ENCODE measurements at places on chromosomes 16 and 17. TPM values are rescaled to one million over a fixed set of nuclear protein-coding genes. Genes with fewer than 3 reads are reported as not detected.
A peak's percentile ranks its signal among the peaks of the same experiment; 100 is the strongest.

Gene HS3ST3B1
- total RNA-seq: 5.8 TPM

Gene SGCA
- 2.6 TPM for total RNA-seq

Gene MCRIP1
- total RNA-seq: 49.6 TPM

Gene CLDN7
- total RNA-seq: 7.0 TPM

Gene CDYL2
- total RNA-seq: 5.9 TPM

Gene PHOSPHO1
- total RNA-seq: 0.60 TPM

Gene HSD17B1
- total RNA-seq: 8.7 TPM

Gene PYDC1
- not detected for total RNA-seq

Gene ASB16
- 0.19 TPM for total RNA-seq

Gene TMIGD1
- not detected for total RNA-seq

DNA sequence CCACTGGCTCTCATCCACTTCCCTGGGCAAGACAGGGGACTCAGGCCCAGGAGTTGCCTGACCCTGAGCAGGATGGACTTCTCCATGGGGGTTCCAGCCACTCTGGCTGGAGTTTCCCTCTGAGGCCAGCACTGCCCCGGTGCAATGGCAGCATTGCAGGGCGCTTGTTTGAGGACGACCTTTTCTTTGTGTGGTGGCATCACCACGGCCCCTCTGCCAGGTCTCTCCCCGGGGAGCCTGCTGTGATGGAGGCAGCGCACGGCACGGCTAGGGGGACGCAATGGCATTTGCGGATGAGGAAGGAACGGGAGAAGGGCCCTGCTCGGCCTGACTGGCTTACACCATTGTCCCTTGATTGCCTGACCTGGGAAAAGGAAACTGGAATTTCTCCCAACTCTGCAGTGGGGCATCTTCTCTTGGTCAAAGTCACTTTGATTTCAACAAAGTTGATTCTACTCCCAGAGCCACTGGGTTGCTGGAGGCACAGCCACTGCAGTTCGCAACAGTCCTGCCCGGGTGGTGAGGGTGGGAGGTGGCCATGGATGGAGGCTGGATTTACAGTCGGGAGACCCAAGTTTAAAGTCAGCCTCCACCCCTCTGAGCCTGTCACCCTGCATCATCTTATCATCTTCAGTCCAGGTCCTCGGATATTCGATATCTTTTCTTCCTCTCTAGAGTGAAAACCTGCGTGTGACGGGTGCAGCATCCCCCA, 82.9 kb upstream of the ZNF469 start:
- DNase-seq: no peak

DNA sequence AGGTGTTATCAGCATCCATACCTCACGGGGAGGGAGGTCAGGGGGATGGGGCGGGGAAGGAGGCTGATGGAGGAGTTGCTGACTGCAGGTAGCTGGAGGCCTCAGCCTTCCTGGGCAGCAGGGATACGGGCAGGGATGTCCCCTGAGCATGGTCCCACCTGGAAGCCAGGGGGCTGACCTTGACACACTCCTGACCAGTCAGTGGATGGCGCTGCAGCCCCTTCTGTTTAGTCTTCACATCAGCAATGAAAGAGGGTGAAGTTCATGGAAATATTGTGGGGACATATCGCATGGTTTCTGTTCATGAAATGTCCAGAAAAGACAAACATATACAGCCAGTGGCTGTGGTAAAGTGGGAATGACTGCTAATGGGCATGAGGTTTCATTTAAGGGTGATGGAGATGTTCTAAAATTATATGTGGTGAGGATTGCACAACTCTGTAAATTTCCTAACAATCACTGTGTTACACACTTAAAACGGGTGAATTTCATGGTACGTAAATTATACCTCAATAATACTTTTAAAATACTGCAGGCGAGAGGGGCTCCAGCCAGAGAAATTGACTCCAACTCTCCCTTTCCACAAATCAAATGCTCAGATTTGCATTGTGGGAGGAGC, 489.6 kb downstream of the CDH13 start:
- no peak for DNase-seq

DNA sequence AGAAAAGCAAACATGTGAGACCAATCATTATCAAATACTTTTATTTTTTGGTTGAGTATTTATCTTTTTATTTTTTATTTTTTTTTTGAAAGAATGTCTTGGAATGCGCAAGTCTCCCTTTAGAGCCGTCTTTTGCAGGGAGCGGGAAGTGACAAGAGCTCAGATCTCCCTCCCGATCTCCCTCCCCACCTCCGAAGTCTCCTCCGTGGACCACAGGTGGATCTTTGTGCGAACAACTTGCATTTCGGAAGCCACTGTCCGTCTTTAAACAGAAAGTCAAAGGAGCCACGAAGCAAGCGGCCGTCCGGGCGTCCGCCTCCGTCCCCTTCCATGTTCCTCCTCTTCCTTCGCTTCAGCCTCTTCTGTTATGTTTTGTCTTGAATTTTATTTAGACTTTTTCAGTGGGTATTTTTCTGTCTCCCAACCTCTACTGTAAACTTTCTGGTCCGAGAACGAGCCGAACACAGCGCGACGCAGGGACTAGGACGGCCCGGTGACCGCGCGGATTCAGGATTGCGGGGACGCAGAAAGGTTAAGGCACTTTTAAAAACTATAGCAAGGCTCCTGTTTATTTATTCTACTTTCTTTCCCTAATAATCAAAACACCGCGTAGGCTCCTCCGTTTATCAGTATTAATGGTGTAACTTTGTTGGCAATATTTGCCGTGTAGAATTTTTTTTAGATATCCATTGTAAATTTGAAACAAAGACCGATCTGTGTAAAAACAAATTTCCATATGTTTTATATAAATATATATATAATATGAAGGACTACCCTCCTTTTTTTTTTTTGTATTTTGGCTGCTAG, 3.3 kb downstream of the FOXF1 start:
- DNase-seq: no peak

DNA sequence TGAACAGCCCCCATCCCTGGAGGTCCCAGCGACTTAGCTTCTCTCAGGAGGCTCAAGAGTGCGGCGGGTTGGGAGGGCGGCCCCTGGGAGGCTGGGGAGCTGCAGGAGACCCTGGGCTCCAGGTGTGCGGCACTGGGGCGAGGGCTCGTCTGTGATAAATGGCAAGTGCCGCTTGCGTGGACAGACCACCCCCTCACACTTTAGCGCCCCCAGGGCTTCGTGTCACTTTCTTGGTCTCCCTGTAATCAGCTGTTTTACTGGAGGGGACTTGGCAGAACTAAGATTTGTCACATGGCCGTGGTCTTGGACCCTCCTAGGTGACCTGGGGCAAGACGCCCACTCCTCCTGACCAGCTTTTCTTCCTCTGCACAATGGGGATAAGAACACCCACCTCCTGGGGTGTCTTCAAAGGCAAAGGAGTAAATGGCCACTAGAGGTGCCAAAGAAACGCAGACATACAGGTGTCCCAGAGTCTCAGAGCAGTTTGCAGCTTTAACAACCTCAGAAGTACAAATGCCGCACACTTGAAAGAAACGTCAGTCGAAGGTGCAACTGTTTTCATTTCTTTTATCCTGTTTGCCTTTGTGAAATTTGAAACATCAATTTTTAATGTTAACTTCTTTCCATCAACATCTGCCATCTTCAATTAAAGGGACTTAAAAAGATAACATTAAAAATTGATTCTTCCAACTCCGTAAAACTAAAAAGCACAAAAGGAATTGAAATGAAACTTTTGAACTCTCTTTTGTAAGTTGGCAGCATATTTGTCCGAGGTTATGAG, 946 bp downstream of the OSGIN1 start:
- no peak for DNase-seq

GRCh38 chr16:30185683-30186421, 2.5 kb downstream of the CORO1A start:
- DNase-seq: no peak

DNA sequence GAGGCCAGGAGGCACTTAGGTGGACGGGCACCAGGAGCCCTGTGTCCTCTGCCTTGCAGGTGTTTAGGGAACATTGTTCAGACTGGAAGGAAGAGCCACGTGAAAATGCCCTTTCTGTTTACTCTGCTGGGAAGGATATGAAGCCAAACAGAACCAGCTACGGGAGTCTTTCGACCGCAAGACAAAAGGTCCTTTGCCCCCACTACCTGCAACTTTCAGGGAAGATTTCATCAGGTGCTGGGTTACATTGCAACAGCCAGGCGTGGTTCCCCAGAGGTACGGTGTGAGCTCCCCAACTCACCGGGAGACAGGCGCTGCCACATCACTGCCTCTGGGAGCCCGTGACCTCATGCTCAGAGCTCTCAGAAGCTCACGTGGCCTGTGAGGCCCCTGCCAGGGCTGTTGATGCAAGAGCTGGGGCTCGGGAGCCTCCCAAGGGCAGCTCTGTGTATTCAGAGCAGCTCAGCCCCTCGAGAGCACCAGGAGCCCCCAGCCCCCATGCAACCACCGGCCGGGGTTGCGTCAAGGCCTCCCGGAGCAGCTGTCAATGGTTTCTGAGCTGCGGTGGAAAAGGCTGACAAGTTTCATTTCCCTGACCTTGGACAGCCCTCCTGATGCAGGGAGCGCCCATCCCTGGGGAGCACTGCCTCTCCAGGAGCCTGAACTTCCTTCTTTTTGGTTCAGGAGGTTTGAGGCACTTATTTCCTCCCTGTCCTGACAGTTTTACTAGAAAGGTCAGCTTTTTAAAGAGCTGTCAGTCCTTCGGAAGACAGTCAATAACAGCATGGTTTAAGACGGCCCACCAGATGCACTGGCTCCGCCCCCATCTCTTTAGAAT, 42.1 kb downstream of the TBC1D16 start:
- DNase-seq: peak; percentile 52

DNA sequence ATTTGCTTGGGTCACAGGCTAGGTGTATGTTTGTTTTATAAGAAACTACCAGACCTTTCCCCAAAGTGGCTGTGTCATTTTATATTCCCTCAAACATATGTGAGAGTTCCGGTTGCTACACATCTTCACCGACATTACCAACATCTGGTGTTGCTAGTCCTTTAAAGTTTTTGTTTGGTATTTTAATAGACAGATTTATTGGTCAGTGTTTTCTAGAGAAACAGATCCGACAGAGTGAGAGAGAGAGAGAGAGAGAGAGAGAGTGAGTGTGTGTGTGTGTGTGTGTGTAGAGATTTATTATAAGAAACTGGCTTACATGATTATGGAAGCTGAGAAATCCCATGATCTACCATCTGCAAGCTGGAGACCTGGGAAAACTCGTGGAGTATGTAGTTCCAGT, 31.0 kb downstream of the LDHD start:
- no peak for DNase-seq

DNA sequence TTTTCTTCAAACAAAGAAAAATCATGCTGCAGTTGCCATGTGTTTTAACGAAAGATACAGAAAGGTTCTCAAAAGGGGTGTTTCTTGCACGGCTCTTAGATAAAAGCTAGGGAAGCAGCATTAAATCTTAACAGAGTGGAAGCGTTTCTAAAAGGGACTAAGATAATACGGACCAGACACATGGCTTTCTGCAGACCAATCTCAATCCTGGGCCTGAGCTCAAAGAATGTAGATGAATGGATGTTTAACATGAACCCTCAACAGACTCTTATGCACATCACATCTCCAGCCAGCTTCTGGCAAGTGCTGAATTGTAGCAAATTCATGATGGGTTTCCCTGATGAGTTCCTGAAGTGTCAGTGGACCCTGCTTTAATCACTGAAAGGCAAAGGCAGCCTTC, 80.2 kb upstream of the COX10 start:
- no peak for DNase-seq

DNA sequence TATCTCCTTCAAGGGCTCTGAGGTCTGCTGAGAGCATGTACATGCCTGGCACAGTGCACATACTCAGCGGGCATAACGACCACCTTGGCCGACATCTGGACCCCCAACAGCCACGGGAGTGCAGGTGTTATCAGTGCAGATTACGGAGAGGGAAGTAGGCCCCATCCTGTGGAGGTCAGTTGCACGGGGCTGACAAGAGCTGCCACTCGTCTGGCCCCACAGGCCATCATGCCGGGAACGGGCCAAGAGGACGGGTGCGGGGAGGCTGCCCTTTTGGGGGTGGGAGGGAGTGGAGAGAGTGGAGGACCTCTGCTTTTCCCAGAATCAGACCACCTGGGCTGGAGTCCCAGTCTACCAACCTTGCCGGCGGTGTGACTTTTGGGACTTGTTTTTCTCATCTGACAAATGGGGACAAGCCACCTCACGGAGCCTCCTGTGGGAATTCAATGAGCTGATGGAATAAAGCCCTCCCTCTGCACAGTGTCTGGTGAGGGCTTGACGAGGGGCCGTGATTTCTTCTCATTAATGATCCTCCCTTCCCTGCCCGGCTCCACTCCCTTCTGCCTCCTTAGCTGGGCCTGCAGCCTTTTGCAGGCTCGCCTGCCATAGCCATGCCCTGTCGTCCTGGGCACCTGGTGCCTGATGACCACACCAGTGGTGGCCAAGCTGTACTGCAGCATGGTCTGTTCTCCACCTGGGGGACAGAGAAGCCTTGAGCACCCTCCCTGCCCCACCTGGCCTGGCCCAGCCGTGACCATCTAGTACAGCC, 4.6 kb downstream of the PRSS33 start:
- peak; percentile 19 for DNase-seq

DNA sequence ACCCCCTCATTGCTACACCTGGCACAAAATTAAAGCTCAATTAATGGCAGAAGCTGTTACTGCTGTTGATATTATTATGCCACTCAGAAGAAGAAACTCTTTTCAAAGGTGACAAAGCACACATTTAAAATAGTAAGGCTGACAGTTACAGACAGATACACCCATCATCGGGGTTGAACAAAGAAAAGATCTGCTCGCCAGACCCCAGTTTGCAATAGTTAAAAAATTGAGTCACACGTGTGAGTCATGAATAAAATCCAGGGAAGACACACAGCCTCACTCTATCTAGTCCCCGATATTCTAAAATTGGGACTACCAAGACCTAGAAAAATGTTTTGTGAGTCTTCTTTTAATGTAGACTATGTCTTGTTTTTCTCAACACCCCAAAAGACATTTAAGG, 330.0 kb upstream of the SOX9 start:
- no peak for DNase-seq

DNA sequence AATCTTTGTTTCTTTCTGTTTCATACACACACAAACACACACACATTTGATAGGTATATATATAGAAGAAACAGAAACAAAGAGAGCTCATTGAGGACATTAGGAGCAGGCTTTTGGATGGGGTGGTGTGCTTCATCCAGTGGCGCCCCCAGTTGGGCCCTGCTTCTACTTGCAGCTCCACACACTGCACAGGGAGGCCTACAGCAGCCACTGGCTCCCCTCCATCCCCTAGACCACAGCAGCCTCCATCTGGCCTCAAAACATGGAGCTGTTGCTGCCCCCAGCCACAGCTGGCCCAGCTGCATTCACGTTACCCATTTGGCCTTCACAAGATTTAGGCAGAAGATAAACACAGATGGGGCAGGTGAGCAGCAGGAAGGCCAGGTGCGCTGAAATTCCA, 33.1 kb upstream of the NF1 start:
- no peak for DNase-seq

DNA sequence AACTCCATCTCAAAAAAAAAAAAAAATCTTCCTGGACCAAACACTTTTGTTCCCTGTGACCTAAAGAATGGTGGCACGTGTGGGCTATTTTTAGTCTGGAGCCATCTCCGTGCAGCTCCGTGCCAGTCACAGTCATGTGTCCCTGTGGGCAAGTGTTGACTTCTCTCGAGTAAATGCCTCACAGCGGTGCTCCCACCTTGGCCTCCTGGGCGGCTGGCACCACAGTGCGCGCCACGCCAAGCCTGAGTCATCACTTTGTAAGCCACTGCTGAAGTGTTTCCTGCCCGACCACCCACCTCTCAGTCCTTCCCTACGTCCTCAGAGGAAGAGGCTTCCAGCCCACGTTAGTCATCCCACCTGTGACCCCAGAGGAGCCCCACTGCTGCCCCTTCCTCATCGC, 10.9 kb upstream of the HEXD start:
- no peak for DNase-seq

GRCh38 chr16:17403156-17403809, 67.5 kb downstream of the XYLT1 start:
- no peak for DNase-seq
